ENCODE measurements at places on chromosomes 3 and 15.

GRCh38 chr15:51262463-51262862 lies 75.9 kb downstream of the CYP19A1 start:
- DNase-seq, result no peak

GRCh38 chr3:153209596-153209995 lies 47.6 kb downstream of the RAP2B start:
- DNase-seq, result peak; percentile 33

GRCh38 chr3:126533506-126533905 lies 9.6 kb downstream of the CHST13 start:
- DNase-seq, result no peak

GRCh38 chr3:21326704-21327475 lies 424.1 kb downstream of the ZNF385D start:
- no peak for DNase-seq

DNA sequence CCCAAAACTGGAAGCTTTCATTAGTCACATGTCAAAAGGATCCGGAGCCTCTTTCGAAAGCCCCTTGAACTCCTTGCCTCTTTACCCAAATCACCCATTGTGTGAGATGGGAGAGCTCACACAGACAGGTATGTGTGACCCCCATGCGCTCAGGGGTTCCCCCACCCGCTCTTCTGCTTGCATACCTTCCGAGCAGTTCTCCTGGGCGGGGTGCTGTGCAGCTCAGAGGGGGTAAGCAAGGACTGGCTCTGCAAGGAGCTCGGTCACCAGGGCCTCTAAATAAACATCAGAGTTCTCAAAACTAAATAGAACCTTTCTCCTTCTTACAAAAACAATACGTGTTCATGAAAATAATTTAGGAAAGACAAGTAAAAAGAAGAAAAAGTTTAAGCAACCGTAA lies 55.7 kb downstream of the PXYLP1 start:
- DNase-seq, result no peak

DNA sequence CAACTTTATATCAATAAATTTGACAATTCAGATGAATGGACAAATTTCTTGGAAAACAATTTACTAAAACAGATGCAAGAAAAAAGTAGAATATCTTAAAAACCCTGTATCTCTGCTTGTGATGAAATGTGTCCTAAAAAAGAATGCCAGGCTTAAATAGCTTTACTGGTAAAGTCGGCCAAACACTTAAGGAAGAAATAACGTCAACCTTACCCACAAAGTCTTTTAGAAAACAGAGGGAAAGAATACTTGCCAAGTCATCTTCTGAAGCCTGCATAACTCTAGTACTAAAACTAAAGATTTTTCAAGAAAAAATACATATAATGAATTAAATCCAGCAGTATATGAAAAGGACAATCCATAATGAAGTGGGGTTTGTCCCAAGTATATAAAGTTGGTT lies 111.1 kb downstream of the RASA2 start:
- no peak for DNase-seq

DNA sequence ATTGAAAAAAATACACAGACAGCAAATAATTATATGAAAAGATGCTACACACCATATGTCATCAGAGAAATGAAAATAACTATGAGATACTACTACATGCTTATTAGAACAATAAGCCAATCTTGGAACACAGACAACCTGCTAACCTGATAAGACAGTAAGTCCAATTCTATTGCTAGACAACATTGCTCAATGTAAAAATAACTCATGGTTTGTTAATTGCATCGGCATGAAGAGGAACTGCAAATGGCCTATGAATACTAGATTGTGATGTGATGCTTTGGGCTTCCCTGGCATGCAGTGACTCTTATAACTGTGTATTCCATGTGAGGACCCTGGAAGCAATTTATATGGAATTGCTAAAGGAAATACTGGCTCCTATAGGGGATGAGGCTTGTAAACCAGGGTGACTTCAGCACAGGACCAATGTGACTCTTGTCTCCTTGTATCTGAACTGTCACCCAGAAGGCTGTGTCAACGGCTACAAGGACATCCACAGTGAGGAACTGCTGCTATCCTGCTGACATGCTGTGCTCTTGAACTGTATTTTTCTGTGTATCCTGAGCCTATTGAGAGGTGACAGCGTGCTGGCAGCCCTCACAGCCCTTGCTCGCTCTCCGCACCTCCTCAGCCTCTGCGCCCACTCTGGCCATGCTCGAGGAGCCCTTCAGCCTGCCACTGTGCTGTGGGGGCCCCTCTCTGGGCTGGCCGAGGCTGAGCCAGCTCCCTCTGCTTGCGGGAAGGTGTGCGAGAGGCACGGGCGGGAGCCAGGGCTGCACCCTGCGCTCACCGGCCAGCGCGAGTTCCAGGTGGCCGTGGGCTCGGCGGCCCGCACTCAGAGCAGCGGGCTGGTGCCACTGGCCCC lies 385.7 kb downstream of the CNTN4 start:
- no peak for DNase-seq

DNA sequence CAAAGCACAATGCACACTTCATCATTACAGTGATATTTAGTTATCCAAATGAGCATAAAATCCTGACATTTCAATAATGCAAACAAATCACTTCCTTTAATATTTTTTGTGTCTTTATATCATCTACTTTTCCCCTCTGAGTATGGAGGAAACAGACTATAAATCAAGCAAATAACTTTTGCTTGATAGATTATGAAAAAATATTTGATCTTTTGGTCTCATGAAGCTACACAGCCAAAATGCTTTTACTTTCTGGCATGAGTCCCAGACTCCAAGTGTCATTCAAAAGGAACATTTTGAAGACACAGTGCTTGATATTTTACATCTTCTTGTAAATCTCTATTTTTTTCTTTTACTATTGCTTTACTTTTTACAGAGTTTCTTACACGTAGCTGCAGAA lies 215.3 kb upstream of the ROBO1 start:
- DNase-seq, result peak; percentile 29

- DNase-seq, result no peak
These were observed 5.5 kb upstream of the NR2C2 start for GRCh38 chr3:14941871-14942270.

DNA sequence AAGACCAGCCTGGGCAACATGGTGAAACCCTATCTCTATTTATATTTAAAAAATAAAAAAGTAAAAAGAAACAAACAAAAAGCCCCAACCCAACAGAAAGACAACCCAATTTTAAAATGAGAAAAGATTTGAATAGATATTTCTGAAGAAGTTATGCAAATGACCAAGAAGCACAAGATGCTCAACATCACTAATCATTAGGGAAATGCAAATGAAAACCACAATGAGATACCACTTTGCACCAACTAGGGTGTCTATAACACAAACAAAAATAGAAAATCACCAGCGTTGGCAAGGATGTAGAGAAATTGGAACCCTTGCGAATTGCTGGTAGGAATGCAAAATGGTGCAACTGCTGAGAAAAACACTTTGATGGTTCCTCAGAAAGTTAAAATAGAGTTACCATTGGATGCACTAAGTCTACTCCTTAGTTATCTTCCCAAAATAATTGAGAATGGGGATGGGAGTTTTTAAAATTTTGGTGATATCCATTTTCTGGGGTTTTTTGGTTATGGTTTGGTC lies 45.8 kb upstream of the CCNB2 start:
- no peak for DNase-seq

DNA sequence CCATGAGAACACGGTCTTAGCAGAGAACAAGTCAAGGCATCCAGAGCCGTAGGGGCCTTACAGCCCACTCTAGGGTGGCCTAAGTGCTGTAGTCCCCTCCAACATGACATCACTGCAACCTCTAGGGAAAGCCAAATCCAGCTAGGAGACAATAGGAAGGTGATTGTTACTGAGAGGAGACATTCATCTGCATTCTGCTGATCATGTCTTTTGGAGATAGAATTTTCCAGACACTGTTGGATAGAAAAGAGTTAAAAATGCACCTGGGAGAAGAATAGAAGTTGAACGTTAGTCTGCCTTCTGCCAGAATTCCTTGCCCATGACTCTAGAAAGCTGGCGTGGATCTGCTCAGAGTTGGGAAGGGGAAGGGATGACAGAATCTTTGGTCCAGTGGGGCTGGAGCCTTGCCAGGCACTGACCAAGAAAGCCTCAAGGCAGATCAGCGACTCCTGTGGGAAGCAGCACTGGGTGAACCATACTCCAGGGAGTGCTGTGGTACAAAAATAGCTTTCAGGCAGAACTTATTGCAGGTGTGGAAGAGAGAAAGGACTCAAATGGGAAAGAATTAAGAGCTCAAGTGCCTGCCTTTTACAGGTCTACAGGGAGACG lies 44.8 kb upstream of the RAF1 start:
- peak; percentile 64 for DNase-seq

GRCh38 chr3:148641722-148642121 lies 56.0 kb upstream of the AGTR1 start:
- DNase-seq, result no peak

DNA sequence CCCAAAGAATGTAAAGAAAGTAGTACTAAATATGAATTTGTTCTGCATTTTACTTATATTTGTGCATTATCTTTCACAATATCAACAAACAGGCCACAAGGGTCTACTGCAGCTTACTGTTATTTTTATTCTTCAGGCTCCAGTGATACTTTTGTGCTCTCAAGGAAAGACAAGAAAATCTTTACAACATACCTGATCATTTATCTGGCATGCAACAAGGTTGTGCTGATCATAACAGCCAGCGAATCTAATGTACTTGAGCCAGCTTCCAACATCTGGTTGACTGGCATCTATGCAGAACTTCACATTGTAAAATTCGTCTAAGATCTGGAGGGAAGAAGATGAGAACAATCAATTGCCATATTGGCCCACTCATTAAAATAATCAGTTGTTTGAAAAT lies 520.0 kb downstream of the MECOM start:
- no peak for DNase-seq

GRCh38 chr3:55620351-55621025 lies 133.4 kb upstream of the WNT5A start:
- DNase-seq, result no peak

DNA sequence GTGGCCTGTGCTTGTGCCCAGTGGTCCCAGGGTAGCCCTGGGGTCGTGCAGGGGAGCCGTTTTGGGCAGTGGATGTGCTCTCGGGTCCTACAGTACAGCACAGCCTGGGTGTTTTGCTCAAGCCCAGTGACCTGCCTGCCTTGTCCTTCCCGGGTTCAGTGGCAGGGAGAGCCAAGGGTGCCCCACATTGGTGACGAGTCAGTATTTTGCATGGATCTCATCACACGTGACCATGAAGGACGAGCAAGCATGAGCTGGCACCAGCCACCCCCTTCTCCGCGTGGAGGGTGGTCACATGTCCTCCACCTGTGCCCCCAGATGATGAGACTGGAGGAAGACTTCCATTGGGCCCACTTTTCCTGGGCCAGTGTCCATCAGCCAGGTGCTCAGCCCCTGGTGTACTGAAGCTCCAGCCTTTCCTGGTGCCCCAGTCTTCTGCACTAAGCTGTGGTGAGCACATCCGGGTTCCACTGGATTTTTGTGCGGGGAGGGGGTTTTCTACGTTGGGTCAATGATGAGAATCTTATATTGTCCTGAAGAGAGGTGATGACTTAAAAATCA lies 197.5 kb downstream of the UBE3A start:
- no peak for DNase-seq

DNA sequence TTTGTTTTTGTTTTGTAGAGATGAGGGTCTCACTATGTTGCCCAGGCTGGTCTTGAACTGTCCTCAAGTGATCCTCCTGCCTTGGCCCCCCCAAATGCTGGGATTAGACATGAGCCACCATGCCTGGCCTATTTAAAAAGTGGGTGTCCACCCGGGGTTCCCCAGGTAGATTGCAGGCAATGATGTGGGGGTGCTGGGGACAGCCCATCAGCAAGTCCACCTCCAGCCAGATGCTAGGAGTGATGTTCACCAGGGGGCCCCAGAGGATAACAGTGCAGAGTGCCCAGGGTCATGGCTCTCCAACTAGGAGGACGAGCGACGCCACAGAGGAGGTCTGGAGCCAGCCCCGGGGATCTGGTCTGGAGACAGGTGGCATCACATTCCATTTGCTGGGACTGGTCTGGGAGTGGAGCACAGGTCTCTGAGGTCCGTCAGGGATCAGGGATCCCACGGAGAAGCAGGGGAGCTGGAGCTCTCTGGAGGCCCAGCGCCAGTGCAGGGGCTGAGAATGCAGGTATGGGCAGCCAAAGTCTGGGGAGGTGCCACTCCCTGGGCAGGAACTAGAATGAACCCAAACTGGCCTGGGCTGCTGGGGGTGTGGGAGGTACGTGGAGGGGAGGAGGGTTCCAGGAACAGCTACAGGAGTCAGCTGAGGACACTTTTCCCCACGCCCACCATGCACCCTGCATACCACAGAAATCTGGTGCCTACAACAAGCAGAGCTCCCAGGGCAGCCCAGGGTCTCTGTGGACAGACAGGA lies 51.2 kb upstream of the PCSK6 start:
- no peak for DNase-seq

DNA sequence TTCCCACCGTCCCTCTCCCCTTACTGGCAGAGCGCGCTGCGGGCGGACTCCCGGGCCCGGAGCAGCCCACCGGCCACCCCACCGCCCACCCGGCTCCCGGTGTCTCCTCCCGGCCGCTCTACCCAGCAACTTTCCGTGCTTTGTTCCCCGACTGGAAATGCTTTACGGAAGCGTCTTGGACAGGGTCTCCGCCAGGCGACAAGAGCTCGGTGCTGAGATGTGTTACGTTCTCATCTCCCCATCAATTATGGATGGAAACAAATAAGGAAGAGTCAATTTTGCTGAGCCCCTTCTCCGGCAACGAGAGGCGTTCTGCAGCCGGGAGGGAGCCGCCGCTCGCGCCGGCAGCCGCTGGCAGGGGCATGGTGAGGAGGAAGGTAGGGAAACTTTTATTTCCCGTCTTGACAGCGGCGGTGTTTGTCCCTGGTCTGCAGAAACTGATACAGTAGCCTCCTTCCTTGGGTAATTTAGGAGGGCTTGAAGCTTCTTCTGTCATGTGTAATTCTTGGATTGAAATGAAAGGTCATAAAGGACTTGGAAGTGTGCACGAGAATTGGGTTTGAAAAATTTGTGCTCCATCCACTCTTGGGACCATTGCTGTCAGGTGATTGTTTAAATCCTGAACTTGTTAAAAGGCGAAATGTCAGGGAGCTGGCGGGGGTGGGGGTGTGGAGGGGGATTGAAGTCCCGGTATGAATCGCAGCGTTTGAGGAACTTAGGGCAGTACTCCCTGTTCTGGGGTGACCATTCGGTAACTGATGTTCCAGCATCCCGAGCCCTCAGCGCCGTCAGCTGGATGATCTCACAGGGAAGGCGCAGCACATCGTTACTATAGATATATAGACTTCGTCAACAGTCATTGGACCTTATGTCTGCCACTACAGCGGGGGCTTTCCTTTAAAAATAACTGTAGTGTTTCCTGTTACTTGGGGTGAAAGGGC lies 1.5 kb downstream of the SEMA6D start:
- peak; percentile 28 for DNase-seq
